ENCODE measurements at places on chromosomes 11 and 22.

GRCh38 chr11:111612224-111612623 is 10.0 kb downstream of the SIK2 start:
- no peak for DNase-seq

DNA sequence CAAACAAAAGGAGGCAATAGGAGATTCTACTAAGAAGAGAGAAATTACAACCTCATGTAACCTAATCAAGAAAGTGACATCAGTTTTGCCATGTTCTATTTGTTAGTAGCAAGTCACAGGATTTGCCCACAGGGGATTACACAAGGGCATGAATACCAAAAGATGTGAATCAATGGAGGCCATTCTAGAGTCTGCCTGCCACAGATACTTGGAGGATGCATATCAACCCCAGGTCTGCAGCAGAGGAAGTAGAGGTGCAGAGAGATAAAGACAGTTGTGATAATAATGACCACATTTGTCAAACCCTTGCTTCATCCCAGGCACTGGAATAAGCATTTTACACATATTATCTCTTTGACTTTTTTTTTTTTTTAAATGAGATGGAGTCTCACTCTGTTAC is 2.4 kb upstream of the ASCC2 start:
- DNase-seq = no peak

DNA sequence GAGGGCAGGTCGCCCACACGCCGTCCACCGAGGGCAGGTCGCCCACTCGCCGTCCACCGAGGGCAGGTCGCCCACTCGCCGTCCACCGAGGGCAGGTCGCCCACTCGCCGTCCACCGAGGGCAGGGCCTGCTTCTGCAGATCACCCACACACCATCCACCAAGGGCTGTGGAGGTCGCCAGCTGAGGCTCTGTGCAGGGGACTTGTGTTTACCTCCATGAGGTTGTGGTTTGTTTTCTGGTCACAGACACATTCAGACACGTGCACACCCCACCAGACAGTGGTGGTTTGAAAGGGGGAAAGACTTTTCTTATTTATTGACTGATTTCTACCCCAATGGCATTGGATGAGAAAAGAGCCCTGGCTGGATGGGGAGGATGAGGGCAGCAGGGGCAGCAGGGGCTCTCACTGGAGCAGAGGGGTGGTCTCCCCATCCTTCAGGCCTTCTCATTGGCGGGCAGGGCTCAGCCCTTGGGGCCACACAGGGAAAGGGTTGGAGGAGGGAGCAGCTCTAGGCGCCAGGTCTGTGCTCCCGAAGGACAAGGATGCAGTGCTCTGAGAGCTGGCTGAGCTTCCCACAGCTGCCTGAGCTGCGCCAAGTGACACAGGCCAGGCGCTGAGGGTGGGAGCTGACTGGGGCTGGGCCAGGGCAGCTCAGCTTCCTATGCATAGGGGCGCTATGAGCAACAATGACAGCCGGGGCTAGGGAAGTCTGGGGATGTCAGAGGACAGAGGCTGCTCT is 252.6 kb upstream of the B3GAT1 start:
- DNase-seq = no peak

DNA sequence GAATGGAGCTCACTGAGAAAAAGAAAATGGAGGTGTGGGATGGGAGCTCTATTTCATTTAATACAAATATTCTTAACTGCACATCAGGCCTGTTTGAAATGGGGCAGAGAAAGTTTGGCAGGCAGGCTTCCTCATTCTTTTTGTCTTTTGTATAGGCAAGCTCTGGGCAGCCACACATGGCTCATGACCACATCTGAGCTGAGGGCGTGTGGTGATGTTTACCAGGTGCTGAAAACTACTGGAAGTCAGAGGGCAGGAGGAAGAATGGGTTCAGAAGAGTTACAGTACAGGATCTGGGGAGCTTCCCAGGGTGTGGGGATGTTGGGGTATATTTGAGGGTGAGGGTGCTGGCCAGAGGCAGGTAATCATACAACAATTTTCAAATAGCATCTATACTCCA is 66.3 kb upstream of the NAV2 start:
- DNase-seq = no peak

GRCh38 chr11:81497202-81497804 is 1236.4 kb downstream of the FAM181B start:
- DNase-seq = peak; percentile 14

DNA sequence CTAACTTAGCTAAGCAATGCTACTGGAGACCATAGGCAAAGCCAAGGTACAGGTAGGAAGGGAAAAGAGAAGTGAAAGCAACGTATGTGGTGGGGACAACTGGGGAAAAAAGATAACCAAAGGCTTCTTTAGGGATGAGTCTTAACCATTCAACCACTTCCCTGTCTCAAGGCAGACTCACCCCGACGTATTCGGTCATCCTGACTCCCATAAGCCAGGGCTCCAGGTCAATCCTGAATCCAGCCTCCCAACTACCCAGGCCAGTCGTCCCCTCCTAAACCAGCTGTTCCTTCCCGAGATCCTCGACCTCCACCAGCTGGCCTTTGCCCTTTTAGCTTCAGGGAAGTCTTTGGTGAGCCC is 330 bp downstream of the ACP2 start:
- no peak for DNase-seq

GRCh38 chr22:44952863-44953746 is 56.7 kb downstream of the PHF21B start:
- DNase-seq = no peak

DNA sequence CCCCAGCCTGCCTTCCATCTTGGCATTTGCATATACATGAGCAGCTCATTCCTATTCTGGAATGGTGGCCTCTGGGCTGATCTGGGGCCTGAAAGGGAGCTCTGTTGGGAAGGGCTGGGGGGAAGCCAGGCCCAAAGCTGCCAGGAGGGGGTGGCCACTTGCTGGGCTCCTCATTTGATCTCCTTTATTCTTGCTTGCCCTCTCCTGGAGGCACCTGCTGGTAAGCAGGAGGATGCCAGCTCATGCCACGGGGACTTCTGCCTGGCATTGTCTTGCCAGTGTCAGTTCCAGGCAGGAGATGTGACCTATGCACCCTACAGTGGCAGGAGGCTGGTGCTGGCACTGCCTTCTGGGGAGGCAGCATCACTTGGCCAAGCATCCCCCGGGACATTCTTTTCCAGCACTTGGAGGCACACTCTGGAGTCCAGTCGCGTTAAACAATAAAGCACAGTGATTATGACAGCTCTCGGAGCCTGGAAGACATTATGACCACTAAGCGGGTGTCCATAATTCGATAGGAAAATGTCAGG is 128.3 kb downstream of the NTM start:
- DNase-seq = no peak

DNA sequence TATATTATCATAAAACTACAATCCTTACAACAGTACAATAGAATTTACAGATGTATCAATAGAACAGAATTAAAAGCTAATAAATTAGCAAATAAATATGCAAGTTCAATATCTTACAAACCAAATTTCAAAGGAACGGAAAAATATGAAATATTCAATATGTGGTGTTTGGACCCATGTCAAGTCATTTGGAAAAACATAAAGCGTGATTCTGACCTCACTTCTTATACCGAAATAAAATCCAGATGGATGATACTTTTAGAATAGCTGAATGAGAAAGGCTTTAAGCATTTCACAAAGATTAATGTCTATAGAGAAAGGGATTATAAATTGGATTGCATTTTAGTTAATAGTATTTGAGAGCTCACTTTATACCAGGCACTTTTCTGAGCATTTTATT is 92.8 kb upstream of the TEAD1 start:
- DNase-seq = no peak

GRCh38 chr22:16838073-16838472 is 12.9 kb upstream of the XKR3 start:
- no peak for DNase-seq

- DNase-seq = no peak
Measured at GRCh38 chr11:106463154-106463553, 385.7 kb downstream of the AASDHPPT start.

DNA sequence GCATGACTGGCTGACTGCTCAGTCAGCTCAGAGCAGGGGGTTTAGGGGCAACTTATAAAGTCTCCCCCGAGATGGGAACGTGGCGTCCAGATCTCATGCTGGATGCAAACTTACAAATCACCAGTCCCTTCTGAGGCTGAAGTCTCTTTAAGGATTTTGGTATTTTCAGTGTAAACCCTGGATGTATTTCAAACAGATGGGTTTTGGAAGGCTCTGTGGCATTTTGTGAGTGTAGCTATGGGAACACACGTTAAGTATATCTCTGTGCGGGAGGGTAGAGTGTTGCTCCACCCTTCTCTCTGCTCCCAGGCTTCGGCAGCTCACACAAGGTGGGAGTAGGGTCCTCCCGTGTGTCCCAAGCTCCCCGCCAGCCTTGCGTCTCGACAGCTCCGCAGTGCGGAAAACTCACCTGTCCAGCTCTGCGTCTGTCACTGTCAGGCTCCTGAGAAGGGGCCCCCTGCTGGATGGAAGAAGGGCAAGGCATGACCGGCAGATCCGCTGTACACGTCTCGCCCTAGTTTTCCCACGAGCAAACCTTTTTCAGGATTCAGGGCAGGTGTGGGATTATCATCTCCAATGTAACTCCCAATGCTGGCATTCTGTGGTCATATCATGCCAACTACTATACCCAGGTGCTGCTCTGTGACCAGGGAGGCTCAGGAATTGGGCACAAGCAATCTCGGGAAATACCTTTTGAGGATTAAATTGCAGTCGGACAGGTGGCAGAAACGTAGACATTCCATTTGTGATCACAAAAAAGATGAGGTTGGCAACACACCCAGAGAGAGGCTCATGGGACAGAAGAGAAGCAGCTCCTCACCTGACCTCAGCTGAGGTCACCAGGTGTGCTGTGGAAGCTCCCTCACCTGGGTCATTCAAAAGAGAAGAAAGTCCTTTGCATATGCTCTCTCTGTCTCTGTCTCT is 313.9 kb upstream of the B3GAT1 start:
- no peak for DNase-seq

DNA sequence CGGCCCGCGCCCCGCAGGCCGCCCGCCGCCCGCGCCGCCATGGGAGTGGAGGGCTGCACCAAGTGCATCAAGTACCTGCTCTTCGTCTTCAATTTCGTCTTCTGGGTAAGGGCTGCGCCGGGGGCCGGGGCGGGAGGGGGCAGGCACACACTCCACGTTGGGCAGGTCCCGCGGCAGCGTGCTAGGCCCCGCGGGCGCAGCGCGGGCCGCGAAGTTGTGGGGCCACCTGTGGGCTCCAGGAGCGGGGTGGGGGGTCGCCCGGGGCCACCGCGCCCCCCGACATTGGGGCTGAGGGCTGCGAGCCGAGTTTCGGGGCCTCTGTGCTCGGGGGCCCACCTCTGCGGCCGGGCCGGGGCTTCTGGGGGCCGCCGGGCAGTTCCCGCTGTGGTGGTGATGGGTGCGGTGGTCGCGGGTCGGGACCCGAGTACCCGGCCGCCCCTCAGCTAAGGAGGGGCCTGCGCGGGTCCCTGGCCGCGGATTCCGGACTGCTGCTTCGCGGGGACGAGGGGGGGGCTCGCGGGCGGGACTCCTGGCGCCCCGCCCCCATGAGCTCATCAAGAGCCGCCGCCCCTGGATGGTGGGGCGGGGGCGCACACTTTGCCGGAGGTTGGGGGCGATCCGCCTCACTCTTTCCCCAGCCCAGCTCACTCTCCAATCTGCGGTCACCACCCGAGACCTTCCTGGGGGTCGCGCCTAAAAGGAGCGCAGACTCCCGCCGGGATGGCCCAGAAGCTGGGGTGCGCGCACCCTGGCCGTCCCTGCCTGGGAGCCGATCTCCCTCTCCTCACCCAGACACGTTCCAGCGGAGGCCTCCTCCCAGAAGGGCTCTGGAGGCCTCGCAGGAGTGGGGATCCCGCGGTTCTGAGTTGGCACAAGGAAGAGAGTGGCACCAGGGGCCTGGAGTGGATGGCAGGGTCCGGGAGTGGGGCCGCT is 667 bp downstream of the CD81 start:
- DNase-seq = peak; percentile 5

All from NCI-H774 (cell line).